ENCODE measurements at places on chromosomes 12 and 14. TPM values are rescaled to one million over a fixed set of nuclear protein-coding genes. Genes with fewer than 3 reads are reported as not detected.

DNA sequence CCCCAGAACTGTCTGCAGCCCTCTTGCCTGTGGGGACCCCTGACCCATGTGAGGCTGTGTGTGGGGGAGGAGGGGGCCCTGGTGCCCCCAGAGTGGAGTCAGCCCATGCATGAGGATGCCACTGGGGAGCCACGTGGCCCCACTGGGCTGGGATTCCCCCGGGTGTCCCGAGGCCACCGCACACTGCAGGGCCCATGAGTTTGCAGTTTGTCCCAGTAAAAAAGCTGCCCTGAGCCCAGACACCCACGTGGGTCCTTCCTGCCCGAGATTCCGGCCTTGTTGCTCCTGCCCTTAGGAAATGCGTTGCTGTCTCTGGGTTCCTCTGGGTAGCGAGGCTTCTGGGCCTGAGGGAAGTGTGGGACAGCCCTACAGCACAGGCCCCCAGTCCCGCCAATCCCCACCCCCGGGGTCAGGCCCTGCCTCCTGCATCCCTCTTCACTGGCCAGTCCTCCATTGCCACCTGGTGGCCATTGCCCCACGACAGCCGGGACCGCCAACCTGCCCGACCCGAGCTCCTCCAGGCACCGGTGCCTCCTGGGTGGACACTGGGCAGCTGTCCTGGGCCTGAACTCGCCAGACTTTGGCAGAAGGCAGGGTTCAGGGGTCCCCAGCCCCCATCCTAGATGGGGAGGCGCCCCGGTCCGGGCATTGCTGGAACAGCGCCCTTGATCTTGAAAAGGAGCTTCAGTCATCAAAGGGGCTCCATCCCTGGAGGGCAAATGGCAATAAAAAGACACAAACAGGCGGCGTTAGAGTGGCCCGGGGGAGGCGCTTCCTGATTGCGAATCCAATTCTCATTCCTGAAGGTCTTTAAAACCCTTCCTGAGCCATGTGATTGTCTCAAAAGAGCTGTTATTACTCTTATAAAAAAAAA, 15.6 kb upstream of the C14orf180 start:
- peaks cover 2% of the 10 kb centered on the region for H3K27me3 ChIP-seq
- no peaks in the 10 kb centered on the region for H3K4me1 ChIP-seq
- DNase-seq = peak; percentile 37
- H3K4me3 ChIP-seq = no peak overlapping the region
- H3K27ac ChIP-seq = no peak overlapping the region

DNA sequence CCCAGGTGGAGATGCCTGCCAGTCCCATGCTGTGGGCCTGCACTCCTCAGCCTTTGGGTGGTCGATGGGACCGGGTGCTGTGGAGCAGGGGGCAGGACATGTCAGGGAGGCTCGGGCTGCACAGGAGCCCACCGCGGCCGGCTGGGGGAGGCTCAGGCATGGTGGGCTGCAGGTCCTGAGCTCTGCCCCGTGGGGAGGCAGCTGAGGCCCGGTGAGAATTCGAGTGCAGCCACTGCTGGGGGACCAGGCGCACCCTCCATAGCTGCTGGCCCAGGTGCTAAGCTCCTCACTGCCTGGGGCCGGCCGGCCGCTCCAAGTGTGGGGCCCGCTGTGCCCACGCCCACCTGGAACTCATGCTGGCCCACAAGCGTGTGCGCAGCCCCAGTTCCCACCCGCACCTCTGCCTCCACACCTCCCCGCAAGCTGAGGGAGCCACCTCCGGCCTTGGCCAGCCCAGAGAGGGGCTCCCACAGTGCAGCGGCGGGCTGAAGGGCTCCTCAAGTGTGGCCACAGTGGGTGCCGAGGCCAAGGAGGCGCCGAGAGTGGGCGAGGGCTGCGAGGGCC, 49.6 kb downstream of the DACT1 start:
- H3K36me3 ChIP-seq = no peaks in the 10 kb centered on the region
- H3K4me1 ChIP-seq = no peaks in the 10 kb centered on the region
- DNase-seq = no peak
- H3K27ac ChIP-seq = no peak overlapping the region
- H3K27me3 ChIP-seq = no peaks in the 10 kb centered on the region
- no peak overlapping the region for H3K4me3 ChIP-seq

DNA sequence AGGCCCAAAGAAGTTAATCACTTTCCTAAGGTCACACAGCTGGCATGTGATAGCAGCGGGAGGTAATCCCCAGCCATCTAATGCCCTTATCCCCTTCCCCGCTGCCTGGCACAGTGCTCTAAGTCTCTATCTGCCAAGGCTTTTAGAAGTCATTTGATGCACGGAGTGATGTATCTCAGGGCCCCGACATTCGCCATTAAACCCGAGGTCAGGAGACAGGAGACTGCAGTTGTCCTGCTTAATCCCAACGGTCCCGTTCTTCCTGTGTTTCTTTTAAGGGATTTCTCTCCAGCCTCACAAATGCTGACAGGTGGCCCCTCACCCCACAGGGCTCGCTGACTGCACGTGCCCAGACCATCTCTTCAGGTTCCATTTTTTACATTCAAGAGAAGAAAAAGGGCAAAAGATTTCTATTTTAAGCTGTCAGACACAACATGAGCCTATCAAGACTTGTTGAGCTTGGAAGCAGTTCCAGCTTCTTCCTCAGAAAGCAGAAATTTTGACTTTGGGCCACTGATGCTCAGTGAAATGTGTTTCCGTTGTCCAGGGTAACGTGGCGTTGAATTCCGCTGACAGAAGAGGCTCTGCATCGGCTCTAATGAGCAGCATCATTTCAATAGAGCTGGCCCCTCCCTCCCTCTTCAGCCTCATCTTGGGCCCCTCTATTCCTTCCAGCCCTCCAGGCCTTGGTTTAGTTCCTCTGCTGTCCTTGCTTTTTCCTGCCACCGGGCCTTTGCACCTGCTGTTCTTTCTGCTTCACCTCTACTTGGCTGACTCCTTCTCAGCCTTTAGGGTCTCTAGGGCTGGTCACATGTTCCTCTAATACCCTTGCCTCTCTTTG, 171.5 kb downstream of the CHST11 start:
- no peak for DNase-seq
- H3K4me3 ChIP-seq = no peak overlapping the region
- H3K36me3 ChIP-seq = no peaks in the 10 kb centered on the region
- peaks cover 11% of the 10 kb centered on the region for H3K4me1 ChIP-seq

- no peak overlapping the region for H3K4me3 ChIP-seq
- H3K27ac ChIP-seq = no peak overlapping the region
- H3K4me1 ChIP-seq = no peaks in the 10 kb centered on the region
- no peaks in the 10 kb centered on the region for H3K27me3 ChIP-seq
- no peaks in the 10 kb centered on the region for H3K36me3 ChIP-seq
- no peak for DNase-seq
Measured at GRCh38 chr12:41287500-41288141, 99.5 kb downstream of the PDZRN4 start.

Gene KERA
- total RNA-seq = not detected

DNA sequence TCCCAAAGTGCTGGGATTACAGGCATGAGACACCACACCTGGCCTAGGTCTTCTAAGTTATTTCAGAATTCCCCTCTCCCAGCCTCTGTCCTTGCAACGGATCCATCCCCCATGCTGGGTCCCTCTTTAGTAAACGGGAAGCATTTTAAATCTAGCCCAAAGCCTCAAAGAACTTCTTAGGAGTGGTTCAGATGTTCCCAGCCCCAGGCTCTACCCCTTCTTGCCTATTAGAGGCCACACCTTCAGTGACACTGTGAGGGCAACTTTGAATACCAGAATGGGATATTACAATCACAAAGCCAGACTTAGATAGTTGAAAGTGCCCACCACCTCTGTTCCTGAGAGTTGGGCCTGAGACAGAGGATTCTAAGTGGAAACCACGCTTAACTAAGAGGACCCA, 18.1 kb upstream of the SPPL3 start:
- H3K27me3 ChIP-seq = no peaks in the 10 kb centered on the region
- no peak overlapping the region for H3K4me3 ChIP-seq
- H3K4me1 ChIP-seq = no peaks in the 10 kb centered on the region
- DNase-seq = no peak
- H3K27ac ChIP-seq = no peak overlapping the region

- H3K36me3 ChIP-seq = no peaks in the 10 kb centered on the region
- H3K4me3 ChIP-seq = no peak overlapping the region
- DNase-seq = peak; percentile 51
- peaks cover 80% of the 10 kb centered on the region for H3K4me1 ChIP-seq
- H3K27me3 ChIP-seq = no peaks in the 10 kb centered on the region
Measured at GRCh38 chr12:122106843-122107242, 28.3 kb downstream of the MLXIP start.

GRCh38 chr12:96103067-96103644, 67.8 kb upstream of the LTA4H start:
- no peak for DNase-seq
- peaks cover 3% of the 10 kb centered on the region for H3K4me1 ChIP-seq
- H3K27me3 ChIP-seq = no peaks in the 10 kb centered on the region
- H3K27ac ChIP-seq = no peak overlapping the region
- H3K36me3 ChIP-seq = no peaks in the 10 kb centered on the region
- no peak overlapping the region for H3K4me3 ChIP-seq

Gene GLT1D1
- total RNA-seq = 4.9 TPM

- no peaks in the 10 kb centered on the region for H3K36me3 ChIP-seq
- H3K4me1 ChIP-seq = peaks cover 7% of the 10 kb centered on the region
- H3K27me3 ChIP-seq = no peaks in the 10 kb centered on the region
- DNase-seq = no peak
- no peak overlapping the region for H3K4me3 ChIP-seq
Measured at GRCh38 chr14:64298773-64299172, 4.6 kb upstream of the ESR2 start.

DNA sequence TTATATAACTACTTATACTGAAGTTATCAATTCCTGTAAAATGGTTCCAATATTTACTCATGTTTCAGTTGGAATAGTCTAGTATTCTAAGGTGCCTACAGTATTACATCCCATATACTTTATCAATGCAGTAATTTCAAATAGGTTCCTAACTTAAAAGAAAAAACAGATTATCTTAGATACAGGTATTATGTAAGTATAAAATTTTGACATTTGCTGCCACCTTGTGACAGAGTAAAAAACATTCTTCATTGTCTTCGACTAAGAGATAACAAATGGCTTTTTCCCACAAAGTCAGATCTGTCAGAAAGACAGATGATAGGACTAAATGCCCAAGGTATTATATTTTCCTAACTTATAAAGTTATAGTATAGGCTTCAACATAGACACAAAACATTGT, 78.7 kb downstream of the TXNDC16 start:
- no peak overlapping the region for H3K27ac ChIP-seq
- DNase-seq = no peak
- H3K36me3 ChIP-seq = no peaks in the 10 kb centered on the region
- H3K4me3 ChIP-seq = no peak overlapping the region
- no peaks in the 10 kb centered on the region for H3K27me3 ChIP-seq

DNA sequence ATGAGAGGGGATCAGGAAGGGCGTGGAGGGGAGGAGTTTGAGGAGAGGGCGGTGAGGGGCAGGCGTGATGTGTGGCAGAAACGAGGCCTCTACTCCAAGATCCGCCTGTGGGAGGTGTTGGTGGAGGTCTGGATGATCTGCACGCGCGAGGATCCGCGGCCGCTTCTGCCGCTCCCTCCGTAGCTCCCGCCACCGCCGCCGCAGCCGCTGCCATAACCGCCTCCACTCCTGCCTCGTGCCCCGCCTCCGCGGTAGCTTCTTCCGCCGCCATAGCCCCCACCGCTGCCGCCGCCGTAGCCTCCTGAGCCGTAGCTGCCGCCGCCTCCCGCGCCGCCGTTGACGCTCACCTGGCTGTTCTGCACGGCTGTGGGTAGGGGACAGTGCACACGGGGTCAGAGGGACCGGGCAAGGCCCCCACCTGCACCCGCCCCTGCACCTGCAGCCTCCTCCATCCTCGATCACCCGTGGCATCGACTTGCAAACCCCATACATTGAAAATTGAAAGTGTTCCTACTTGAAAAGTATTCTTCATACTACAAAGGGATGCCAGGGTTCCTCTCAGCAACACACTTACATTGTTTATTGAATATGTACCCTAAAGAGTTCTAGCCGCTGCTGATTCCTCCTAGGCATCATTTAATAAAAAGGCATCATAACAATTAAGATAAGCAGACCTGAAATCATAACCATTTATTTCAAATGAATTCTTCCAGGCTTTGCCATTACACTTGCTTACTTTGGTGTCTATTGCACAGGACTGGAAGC, 11.1 kb upstream of the KRT1 start:
- H3K36me3 ChIP-seq = no peaks in the 10 kb centered on the region
- H3K27me3 ChIP-seq = peaks cover 27% of the 10 kb centered on the region
- no peak for DNase-seq
- H3K4me3 ChIP-seq = no peak overlapping the region
- no peaks in the 10 kb centered on the region for H3K4me1 ChIP-seq
- no peak overlapping the region for H3K27ac ChIP-seq

- no peak overlapping the region for H3K4me3 ChIP-seq
- H3K27me3 ChIP-seq = no peaks in the 10 kb centered on the region
- no peaks in the 10 kb centered on the region for H3K36me3 ChIP-seq
- no peak overlapping the region for H3K27ac ChIP-seq
Measured at GRCh38 chr12:122884091-122884826, 11.7 kb downstream of the VPS37B start.

- no peak for DNase-seq
- no peak overlapping the region for H3K4me3 ChIP-seq
- H3K36me3 ChIP-seq = no peaks in the 10 kb centered on the region
- no peaks in the 10 kb centered on the region for H3K4me1 ChIP-seq
Measured at GRCh38 chr12:54611715-54612149, 23.0 kb downstream of the LACRT start.

GRCh38 chr12:91460469-91460868, 277.9 kb upstream of the DCN start:
- no peaks in the 10 kb centered on the region for H3K36me3 ChIP-seq
- DNase-seq = no peak
- H3K27me3 ChIP-seq = no peaks in the 10 kb centered on the region

DNA sequence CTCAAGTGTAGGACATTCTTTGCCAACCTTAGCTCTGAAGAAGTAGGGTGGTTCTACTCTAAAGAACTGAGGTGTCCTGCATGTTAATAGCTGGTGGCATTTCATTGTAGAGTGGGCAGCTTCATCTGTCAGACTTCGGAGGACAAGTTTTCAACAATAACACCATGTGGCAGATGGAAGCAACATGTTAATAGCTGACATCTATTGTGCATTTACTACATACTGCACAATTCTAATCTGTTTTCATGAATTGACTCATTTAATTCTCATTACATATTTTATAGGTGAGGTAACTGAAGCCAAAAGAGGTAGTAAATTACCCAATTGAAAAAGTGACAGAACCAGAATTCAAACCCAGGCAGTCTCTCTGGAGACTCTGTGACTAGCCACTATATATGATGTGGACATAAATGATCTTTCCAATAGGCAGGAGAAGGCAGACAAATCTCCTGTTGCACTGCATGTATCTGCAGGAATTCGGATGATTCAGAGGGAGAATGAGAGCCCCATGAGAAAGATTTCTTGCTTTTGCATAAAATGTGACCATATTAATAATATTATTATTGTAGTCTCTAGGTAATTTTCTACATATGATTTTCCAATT, 137.2 kb upstream of the E2F7 start:
- no peaks in the 10 kb centered on the region for H3K36me3 ChIP-seq
- H3K4me3 ChIP-seq = no peak overlapping the region
- DNase-seq = no peak
- no peaks in the 10 kb centered on the region for H3K27me3 ChIP-seq

Measured in gastrocnemius medialis (tissue), 4 donors.